Thymus (tissue), 14 donors: ENCODE measurements at places on chromosomes 12 and 14.

- no peaks in the 10 kb centered on the region for H3K4me1 ChIP-seq
- H3K36me3 ChIP-seq = no peaks in the 10 kb centered on the region
- no peaks in the 10 kb centered on the region for H3K27me3 ChIP-seq
- H3K27ac ChIP-seq = no peak overlapping the region
- H3K4me3 ChIP-seq = no peak overlapping the region
Observed at GRCh38 chr12:27427824-27428223, 18.7 kb upstream of the SMCO2 start.

- H3K27ac ChIP-seq = no peak overlapping the region
- H3K36me3 ChIP-seq = no peaks in the 10 kb centered on the region
- H3K27me3 ChIP-seq = no peaks in the 10 kb centered on the region
- DNase-seq = no peak
- H3K4me1 ChIP-seq = no peaks in the 10 kb centered on the region
Observed at GRCh38 chr12:103813949-103814348, 27.1 kb downstream of the NT5DC3 start.

- H3K36me3 ChIP-seq = no peaks in the 10 kb centered on the region
- DNase-seq = no peak
- H3K4me1 ChIP-seq = no peaks in the 10 kb centered on the region
Observed at GRCh38 chr14:90499121-90499520, 102.3 kb downstream of the CALM1 start.

DNA sequence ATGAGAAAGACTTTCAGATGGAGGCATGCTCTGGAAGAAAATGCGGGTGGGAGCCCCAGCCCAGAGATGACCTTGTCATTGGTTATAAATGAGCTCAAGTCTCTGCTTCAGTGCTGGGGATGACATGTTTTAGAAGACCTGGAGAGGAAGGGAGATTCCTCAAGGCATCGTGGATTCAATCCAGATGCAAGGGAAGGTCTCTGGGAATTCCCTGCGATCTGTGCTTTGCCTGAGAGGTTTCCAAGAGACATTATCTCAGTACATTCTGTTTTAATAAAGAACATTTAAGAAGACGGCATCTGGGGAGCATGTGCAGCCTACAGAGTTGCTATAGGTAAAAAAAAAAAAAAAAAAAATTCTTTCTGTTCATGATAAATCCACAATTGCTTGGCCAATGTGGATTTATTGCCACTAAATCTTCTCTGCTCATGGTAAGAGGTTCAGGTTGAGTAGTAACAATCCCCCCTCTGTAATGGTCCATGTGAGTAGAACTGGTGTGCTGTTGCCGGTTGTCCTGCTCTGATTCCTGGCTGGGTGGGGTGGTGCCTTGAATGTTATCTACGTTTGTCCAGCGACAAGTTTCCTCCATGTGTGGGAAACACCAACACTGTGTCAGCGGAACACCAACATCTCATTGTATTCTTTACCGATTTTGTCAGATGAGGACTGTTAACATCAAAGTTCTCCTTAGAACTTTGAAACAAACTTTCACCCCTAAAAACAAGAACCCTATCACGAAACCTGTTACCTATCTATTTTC, 230.0 kb downstream of the MSRB3 start:
- no peak overlapping the region for H3K27ac ChIP-seq
- no peak for DNase-seq
- no peaks in the 10 kb centered on the region for H3K27me3 ChIP-seq
- no peak overlapping the region for H3K4me3 ChIP-seq
- H3K4me1 ChIP-seq = no peaks in the 10 kb centered on the region

GRCh38 chr12:123892180-123892559, 80.5 kb downstream of the CCDC92 start:
- DNase-seq = no peak
- no peak overlapping the region for H3K27ac ChIP-seq
- H3K36me3 ChIP-seq = no peaks in the 10 kb centered on the region
- H3K4me1 ChIP-seq = no peaks in the 10 kb centered on the region

DNA sequence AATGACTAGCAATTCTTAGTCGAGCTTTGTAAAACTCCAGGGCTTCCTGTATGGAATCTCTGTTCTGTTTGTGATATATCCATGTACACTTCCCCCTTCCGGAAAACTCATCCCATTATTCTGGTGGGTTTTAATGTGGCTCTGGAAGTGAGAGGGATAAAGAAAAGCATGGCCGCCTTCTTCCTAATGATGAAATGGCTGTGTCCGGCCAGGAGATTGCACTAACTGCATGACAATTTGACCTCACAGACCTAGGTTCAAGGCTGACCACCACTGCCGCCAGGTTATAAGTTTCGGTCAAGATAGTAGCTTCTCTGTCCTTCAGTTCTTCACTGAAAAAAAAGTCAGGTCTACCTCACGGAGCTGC, 41.0 kb upstream of the NPAS3 start:
- DNase-seq = no peak
- H3K36me3 ChIP-seq = no peaks in the 10 kb centered on the region
- no peaks in the 10 kb centered on the region for H3K27me3 ChIP-seq
- H3K4me3 ChIP-seq = no peak overlapping the region

GRCh38 chr12:111748151-111748672, 18.5 kb upstream of the ALDH2 start:
- H3K4me1 ChIP-seq = no peaks in the 10 kb centered on the region
- no peak overlapping the region for H3K27ac ChIP-seq
- H3K27me3 ChIP-seq = no peaks in the 10 kb centered on the region
- H3K36me3 ChIP-seq = peaks cover 56% of the 10 kb centered on the region
- DNase-seq = no peak
- no peak overlapping the region for H3K4me3 ChIP-seq

- DNase-seq = no peak
- H3K36me3 ChIP-seq = no peaks in the 10 kb centered on the region
- no peaks in the 10 kb centered on the region for H3K27me3 ChIP-seq
- H3K4me1 ChIP-seq = no peaks in the 10 kb centered on the region
- no peak overlapping the region for H3K4me3 ChIP-seq
- H3K27ac ChIP-seq = no peak overlapping the region
Observed at GRCh38 chr14:62269204-62269603, 507.0 kb downstream of the SNAPC1 start.

DNA sequence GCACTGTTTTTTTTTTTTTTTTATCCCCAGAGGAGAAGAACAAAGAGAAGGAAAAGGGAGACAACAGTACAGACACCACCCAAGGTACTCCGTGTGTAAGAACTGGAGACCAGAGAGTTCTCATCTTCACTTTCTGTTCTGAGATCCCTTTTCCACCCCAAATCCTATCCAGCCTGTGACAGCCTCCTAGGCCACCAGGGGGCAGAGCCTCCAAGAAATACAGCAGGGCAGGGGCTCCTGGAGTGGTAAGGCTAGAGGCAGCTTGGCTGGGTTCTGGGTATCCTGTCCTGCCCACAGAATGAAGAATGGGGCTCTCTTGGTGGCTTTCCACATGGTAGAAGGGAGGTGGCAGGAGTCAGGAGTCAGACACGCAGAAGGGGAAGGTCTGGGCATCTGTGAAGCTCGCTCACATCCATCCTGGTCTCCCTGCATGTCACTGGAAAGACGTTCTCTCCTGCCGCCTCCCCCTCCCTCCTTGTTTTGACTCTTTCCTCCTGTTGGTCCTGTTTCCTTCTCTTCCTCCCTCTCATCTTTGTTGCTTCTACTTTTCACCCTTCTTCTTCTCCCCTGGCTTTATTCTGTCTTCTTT, 12.0 kb downstream of the CLSTN3 start:
- H3K36me3 ChIP-seq = peaks cover 11% of the 10 kb centered on the region
- H3K27me3 ChIP-seq = no peaks in the 10 kb centered on the region
- H3K4me1 ChIP-seq = no peaks in the 10 kb centered on the region
- H3K27ac ChIP-seq = no peak overlapping the region
- H3K4me3 ChIP-seq = no peak overlapping the region
